ENCODE measurements at places on chromosomes 6 and 20.
A peak's percentile ranks its signal among the peaks of the same experiment; 100 is the strongest.

DNA sequence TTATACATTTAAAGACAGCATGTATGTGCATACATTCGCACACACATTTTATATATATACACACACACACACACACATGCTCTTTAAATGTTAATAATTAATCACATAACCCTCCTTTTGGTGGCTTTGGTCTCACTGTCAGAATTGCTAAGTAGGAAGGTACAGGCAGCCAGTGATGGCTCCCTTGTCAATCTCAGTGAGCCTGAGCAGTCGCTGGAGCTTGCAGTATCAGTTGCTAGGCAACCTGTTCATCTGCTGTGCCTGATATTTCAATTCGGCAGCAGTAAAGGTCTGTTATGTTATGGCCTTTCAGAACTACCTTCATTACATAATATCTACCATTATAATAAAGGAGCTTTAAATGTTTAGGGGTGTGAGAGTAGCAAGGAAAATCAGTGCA is 374.3 kb downstream of the LMBRD1 start:
- DNase-seq = peak; percentile 79

GRCh38 chr6:12849809-12850198 is 133.2 kb downstream of the PHACTR1 start:
- DNase-seq = no peak

DNA sequence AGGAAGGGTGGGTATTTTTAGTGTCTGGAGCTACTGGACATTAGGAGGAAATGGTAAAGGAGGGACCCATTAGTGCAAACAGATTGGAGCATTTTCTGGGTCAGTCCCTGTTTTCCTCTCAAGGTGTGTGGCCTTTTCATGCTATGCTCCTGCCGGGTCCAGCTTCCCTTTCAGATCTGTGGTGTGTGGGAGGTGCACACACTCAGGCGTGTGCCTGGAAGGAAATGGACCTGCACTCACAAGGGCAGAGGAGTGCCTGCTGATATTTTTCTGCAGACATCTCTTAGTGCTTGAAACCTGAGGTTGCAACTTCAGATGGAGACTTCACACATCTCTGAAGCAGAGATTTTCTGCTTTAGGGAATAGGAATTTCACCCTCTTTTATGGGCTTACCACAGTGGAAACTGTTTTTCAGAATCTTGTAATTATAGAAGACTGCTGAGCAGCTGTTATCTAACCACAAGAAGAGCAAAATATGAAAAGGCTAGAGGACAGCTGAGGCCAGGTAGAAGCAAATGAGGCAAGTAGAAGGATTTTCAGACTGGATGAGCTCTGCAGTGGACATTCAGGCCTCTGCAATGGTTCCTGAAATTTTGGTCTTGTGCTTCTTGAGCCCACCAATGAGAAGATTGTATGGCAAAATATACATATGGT is 764.3 kb downstream of the QKI start:
- no peak for DNase-seq

GRCh38 chr6:12014027-12014872 is 2.1 kb downstream of the HIVEP1 start:
- DNase-seq = no peak

- DNase-seq = no peak
Observed at GRCh38 chr6:33980176-33981175, 165.4 kb downstream of the GRM4 start.

- DNase-seq = no peak
Observed at GRCh38 chr20:31637660-31638059, at the start of gene COX4I2. TSS of gene COX4I2 (plus strand) at chr20:31637912. CDS start at chr20:31639018, 1,106 bp downstream.

GRCh38 chr20:53695797-53696527 is 102.3 kb upstream of the ZNF217 start:
- no peak for DNase-seq

DNA sequence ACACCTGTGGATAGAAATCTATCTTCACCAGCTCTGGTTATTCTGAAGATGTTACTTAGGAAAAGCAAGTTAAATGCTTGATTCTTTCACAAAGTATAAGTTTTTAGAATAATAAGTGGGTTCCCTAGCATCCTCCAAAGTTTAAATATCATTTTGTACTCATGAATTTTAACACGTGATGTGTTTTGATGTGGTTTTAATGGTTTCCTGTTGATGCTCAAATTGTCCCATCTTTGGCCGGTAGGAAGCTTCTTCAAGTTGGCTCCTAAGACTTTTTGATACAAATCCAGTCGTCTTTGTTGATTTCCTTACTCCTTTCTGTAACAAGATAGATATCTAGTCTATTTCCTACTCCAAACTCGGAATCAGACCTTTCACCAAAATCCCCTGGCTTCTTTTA is 94.5 kb upstream of the STXBP5 start:
- DNase-seq = no peak

DNA sequence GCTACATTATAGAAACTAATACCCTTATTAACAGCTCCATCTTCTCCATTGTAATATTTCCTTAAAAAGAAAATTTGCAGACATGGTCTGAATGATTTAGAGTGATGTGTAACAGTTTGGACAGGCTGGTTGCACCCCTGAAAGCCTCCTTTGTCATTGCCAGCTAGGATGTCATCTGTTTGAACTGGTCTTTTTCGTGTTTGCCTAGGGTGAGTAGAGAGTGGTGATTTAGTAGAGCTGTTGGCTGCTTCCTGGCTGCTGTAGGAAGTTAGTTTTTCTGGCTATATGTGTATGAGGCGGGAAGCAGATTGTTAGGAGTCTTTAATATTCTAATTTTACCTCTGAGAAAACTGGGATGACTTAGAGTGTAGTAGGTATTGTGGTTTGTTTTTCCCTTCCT is 101.1 kb downstream of the ZFAND3 start:
- DNase-seq = no peak

DNA sequence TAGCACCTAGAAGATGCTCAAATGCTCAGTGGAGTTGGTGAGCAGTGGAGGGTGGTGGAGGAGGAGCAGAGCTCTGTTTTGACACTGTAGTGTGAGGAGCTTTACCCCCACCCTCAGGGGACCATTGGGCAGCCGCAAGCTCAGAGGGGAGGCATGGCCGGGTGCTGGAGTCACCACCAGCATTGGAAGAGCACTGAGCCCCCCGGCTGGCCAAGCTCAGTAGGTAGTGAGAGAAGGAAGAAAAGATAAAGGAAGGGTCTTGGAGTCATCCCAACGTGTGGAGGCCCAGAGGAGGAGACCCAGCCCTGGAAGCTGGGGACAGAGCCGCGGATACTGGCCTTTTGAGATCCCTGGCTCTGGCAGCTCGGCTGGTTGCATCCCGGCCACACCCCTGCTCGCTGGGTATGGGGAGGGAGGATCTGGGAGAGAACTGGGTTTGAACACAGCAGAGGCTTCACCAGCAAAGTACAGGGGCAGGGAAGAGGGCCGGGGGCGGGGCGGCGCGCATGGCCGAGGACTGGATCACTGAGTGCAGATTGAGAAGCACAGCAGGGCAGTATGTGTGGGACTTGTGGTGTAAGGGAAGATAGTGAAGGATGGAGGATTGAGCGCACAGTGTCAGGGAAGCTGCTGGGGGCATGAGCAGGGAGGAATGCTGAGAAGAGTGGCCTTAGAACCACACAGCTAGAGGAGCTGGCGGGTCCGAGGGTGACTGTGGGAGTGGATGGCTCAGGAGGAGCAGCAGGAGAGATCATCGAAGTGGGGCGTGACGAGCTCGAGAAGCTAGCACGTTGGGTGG is 24.4 kb downstream of the SYNDIG1 start:
- no peak for DNase-seq

DNA sequence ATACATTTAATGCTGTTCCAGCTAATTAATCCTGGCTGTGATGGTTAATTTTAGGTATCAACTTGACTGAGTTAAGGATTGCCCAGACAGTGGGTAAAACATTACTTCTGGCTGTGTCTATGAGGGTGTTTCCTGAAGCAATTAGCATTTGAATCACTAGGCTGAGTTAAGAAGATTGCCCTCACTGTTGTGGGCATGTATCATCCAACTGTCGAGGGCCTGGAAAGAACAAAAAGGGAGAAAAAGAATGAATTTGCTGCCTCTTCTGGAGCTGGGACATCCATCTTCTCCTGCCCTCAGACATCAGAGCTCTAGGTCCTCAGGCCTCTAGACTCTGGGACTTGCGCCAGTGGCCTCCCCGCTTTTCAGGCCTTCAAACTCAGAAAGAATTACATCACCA is 34.3 kb downstream of the SDHAF4 start:
- no peak for DNase-seq

DNA sequence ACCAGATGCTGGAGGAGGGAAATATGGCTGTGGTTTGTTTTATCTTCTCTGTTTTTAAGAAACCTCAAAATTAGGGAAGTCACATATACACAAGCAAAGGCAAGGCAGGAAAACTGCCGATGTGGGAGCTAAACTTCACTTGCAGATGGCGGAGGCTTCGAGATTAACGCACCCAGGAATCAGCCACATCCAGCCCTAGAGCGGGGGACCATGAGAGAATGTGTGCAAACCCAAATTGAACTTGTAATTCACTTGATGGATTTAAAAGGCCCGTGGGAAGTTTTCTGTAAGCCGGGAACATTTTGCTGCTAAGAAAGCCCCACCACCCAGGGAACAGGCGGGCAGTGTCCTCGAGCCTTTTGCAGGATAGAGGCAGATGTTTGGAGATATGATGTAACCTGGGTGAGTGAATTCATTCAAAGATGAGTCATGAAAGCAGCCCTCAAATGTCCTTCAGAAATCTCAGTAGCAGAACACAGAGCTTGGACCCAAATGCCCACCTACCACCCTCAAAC is 39.9 kb downstream of the PREX1 start:
- no peak for DNase-seq

Measured in cerebellar nuclear complex (tissue), 1 donor.